ENCODE measurements at places on chromosomes 5 and 9.

DNA sequence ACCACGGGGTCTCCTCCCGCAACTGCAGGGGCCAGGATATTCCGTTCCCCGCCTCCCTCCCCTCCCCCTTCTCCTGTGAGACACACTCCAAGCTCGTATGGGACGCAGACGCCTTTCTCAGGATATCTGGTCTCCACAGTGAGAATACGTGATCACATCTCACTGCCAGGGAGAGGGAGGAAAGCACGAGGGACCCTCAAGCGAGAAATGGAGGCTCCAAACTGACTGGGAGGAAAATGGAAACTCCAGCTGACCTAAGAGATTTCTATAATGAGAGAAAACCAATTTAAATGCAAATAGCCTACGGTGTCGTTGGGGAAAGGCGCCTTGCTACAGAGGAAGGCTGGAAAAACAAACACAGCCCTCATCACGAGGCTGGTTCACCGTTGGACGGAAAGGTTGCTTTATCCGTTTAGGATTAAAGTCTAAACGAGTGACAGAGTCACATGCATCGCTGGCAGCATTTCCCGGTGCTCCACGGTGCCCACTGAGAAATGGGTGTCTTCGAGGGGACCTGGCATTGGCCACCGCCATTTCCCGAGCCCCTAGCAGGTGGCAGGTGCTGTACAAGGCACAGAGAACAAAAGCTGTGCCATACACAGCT lies 116.9 kb upstream of the CPEB4 start:
- no peak overlapping the region for H3K27ac ChIP-seq
- peaks cover 3% of the 10 kb centered on the region for H3K27me3 ChIP-seq
- no peaks in the 10 kb centered on the region for H3K36me3 ChIP-seq
- H3K4me1 ChIP-seq: no peaks in the 10 kb centered on the region
- DNase-seq: no peak

GRCh38 chr5:119340597-119341218 lies 15.1 kb upstream of the TNFAIP8 start:
- peak overlapping the region; percentile 77 for H3K4me3 ChIP-seq
- H3K27ac ChIP-seq: peak overlapping the region; percentile 94

GRCh38 chr9:92974161-92974661 lies 26.9 kb downstream of the FGD3 start:
- peaks cover 83% of the 10 kb centered on the region for H3K36me3 ChIP-seq
- peaks cover 80% of the 10 kb centered on the region for H3K4me1 ChIP-seq
- DNase-seq: no peak
- H3K27me3 ChIP-seq: no peaks in the 10 kb centered on the region

DNA sequence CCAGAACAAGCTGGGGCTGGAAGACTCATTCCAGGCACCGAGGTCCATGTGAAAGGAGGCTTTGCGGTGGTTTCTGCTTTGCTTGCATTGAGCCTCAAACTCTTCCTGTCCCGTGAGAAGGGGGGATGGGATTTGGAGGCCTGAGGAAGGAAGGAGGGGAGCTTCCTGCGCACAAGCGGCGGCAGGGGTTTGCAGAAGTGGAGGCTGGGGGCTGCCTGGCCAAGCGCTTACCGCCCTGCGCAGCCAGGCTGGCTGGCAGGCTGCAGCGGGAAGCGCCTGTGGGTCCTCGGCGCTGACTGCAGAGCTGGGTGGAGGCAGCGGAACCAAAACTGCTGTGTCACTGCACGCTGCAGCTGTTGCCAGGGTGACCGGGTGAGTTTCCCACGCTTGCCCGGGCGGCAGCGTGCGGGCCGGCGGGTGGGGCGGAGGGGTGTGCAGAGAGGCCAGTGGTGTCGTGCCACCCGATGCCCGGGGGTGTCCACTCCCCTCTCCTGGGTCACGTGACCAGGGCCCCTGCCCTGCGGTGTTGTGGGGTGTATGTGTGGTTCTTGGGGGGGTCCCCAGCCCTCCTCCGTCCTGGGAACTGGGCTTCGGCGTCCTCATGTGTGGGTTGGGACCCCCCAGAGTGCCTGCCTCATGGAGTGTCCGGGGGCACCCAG lies 81.0 kb downstream of the RXRA start:
- peak overlapping the region; percentile 60 for H3K4me3 ChIP-seq
- H3K27me3 ChIP-seq: peaks cover 3% of the 10 kb centered on the region
- no peaks in the 10 kb centered on the region for H3K36me3 ChIP-seq
- peak overlapping the region; percentile 71 for H3K27ac ChIP-seq
- peak; percentile 88 for DNase-seq

GRCh38 chr9:135544981-135545635 lies 818 bp upstream of the OBP2A start:
- H3K4me3 ChIP-seq: no peak overlapping the region
- H3K4me1 ChIP-seq: no peaks in the 10 kb centered on the region
- no peak overlapping the region for H3K27ac ChIP-seq

GRCh38 chr9:77531400-77531799 lies 116.7 kb downstream of the GNA14 start:
- peaks cover 4% of the 10 kb centered on the region for H3K27me3 ChIP-seq
- no peak overlapping the region for H3K27ac ChIP-seq
- H3K4me1 ChIP-seq: no peaks in the 10 kb centered on the region
- no peak for DNase-seq
- no peak overlapping the region for H3K4me3 ChIP-seq

DNA sequence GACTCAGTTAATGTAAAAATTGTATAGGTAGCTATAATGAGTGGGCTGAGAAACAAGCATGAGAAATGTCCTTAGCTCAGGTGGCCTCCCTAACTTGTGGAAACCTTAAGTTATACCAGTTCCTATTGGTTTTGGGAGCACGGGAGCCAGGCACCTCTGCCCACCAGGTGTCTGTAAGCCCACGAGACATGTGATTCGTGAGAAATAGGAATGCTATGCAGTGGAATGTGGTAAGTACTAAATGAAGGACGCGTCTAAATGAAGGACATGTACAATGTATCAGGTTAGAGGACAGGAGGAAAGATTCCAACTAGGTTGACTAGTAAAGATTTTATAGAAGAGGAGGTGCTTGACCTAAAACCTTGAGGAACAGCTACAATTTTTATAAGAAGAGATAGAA lies 46.0 kb upstream of the F2RL2 start:
- no peak overlapping the region for H3K4me3 ChIP-seq
- no peaks in the 10 kb centered on the region for H3K27me3 ChIP-seq
- no peak overlapping the region for H3K27ac ChIP-seq
- no peaks in the 10 kb centered on the region for H3K4me1 ChIP-seq
